ENCODE measurements at places on chromosomes 7 and 10.
A peak's percentile ranks its signal among the peaks of the same experiment; 100 is the strongest.

- no peak for DNase-seq
Measured at GRCh38 chr7:98930464-98930863, 52.1 kb downstream of the TRRAP start.

DNA sequence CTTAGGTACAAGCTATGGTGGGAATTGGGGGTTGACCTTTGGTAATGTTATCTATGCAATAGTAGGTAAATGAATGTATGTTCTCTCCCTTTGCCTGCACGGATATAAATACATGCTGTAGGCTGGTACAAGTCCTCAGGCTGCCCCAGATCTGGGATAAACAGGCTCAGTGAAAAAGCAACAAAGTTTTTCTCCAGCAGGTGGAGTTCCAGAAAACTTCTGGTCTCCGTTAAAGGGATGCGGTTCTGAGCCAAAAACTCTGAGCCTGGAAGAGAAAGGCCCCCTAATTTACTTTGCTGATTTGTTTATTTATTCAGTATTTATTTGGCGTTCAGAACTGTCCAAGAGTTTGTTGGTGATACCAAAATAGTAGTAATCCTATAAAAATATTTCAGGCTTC is 204.7 kb downstream of the ADRA2A start:
- DNase-seq, result no peak

- no peak for DNase-seq
Measured at GRCh38 chr7:75905785-75906604, 9.0 kb upstream of the POR start.

- DNase-seq, result no peak
Measured at GRCh38 chr10:43569681-43570080, 4.7 kb downstream of the ZNF239 start.

- no peak for DNase-seq
Measured at GRCh38 chr7:134422638-134423037, 36.3 kb downstream of the AKR1B1 start.

GRCh38 chr7:78383096-78383880 is 584.7 kb downstream of the PHTF2 start:
- DNase-seq, result no peak

DNA sequence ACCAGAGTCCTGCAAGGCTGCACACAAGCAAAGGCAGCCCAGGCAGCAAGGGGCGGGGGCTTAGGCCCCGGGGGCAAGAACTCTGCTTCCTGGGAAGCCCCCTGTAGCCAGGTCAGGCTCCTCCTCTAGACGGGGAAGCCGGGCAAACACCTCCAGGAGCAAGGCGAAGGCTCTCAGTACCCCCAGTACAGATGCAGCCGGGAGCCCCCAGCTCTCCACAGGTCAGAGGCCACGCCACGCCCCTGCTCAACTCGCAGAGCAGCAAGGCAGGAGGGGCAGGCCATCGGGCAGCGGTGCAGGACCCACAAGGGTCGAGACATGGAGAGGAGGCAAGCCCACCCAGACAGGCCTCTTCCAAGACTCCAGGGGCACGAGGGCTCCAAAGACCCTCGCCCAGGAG is 108.8 kb downstream of the MAD1L1 start:
- no peak for DNase-seq

GRCh38 chr7:77252506-77252905 is 52.9 kb upstream of the FGL2 start:
- DNase-seq, result no peak

DNA sequence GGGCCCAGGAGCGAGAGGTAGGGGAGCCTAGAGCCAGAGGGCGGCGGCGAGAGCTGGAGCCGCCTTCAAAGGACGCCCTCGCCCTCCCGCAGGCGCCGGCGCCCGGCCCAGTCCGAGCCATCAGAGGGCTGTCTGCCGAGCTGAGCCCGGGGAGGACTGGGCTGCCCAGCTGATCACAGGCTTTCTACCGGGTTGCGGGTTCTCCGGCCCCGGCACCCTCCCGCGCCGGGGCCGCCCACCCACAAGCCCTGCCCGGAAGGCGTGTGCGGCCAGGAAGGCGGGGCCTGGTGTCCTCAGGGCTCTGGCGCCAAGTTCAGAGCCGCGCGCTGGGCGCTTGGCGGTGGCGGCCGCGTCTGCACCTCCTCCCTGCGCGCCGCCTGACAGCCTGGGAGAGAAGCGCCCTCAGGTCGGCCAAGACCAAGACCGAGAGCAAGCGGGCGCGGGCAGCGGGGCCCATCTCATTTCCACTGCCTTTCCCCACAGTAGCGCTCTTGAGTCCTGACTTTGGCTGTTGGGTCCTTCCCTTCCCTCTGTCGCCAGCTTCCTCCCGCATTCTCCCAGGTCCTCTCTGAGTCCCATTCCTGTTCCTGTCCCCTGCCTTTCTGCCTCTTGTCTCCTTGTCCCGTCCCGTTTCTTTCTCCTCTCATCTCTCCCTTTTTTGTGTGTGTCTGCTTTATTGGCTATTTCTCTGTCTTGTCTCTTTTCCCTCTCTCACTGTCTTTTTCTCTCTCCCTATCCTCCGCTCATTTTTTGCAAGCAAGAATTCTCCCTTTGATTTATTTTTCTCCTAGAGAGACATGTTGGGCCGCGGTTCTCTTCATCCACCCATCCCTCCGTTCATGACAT is 60.6 kb upstream of the MSMB start:
- peak; percentile 82 for DNase-seq

DNA sequence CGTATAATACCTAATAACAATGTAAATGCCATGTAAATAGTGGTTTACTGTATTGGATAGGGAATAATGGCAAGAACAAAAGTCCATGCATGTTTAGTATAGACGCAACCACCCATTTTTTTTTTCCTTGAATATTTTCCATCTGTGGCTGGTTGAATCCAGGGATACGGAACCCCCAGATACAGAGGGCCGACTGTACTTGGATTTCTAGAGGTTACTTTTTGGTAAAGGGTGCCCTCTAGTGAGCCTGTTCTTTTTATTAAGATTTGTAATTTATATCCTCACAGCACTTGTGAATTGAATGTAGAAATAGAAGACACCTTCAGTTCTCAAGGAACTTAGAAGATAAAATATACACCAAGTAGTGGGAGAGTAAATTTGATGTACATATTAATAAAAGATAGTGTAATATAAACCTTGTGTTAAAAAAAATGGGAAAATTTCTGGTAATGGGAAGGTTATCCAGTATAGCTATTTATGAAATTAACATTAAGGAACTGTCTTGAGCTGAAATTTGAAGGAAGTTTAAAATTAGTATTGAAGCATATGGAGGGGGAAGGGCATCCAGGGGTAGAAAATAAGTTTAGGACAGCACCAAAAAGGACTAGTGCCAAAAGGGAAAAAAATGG is 32.0 kb downstream of the EXOC6 start:
- DNase-seq, result no peak

DNA sequence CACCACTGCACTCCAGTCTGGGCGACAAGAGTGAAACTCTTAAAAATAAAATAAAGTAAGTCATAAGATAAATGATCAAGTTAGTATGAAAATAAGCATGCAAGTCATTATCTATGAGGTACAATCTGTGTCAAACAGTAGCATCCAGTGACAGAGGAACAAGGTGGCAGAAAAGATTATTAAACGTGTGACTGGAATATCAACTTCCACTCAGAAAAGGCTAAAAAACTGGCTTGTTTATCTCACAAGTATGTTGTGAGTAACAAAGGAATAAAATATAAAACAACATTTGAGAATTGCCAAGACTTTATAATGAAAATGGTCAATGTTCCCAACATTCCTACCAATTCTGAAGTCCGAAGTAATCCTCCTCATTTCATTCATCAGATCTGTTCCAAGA is 30.3 kb downstream of the ITGB1 start:
- no peak for DNase-seq

Measured in WERI-Rb-1 (cell line).